ENCODE measurements at places on chromosomes 13 and 19. TPM values are rescaled to one million over a fixed set of nuclear protein-coding genes. Genes with fewer than 3 reads are reported as not detected.

TTYH1 gene
- total RNA-seq = 7.0 TPM

GRCh38 chr19:50362030-50362412 lies 3.4 kb downstream of the NAPSA start:
- no peak for DNase-seq

DNA sequence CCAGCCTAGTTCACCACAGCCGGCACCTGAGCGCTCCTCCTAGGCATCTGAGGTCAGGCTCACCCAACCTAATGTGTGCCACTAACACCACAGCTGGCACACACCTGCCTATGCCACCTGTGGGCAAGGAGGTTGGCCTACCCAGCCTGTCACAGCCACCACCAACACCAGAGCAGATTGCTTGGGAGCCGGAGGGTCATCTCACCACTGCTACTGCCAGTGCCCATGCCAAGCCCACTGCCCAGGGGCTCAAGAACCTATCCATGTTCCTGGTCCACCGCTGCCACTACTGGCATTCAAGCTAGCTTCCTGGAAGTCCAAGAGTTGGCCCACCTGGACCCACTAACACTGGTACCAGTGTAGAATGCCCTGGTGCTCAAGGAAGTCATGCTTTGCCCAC lies 42.5 kb downstream of the F2RL3 start:
- DNase-seq = no peak

DNA sequence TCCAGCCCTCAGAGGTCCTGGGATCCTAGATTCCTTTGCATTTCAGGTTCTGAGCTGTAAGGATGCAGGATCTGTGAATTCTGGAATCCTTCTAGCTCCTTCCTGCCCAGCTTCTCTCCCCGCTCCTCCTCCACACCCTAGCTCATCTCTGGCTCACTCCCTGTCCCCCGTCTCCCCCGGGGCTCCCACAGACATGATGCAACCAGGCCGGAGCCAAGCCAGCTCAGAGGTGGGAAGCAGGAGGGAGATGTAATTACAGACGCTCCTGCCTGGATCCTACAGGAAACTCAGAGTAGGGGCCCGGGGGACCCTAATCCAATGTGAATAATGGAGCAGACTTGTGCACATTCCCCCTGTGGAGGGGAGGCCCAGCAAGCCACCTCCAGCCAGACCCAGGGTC lies 4.5 kb downstream of the GNG8 start:
- DNase-seq = no peak

Data from hepatocyte (in vitro differentiated cells).